Activated T-helper 2 cell treated with anti-CD3 and anti-CD28 coated beads, Interferon-gamma antibody, Interleukin-2, Interleukin-4, amounts not matched to agents 10 μg/mL and 5 μg/mL and 100 μg/mL, durations not matched to agents 14 hours and 24 hours and 36 hours (primary cell): ENCODE measurements at places on chromosomes 1 and 21. TPM values are rescaled to one million over a fixed set of nuclear protein-coding genes. Genes with fewer than 3 reads are reported as not detected.

The ADAM30 gene
- total RNA-seq, result not detected in 2 replicates

The LHX8 gene
- not detected in 2 replicates for total RNA-seq

GRCh38 chr1:178633056-178633455, 92.0 kb upstream of the RALGPS2 start:
- H3K4me1 ChIP-seq, result no peaks in the 10 kb centered on the region
- no peak overlapping the region for H3K27ac ChIP-seq
- no peaks in the 10 kb centered on the region for H3K36me3 ChIP-seq
- DNase-seq, result no peak
- H3K27me3 ChIP-seq, result no peaks in the 10 kb centered on the region

DNA sequence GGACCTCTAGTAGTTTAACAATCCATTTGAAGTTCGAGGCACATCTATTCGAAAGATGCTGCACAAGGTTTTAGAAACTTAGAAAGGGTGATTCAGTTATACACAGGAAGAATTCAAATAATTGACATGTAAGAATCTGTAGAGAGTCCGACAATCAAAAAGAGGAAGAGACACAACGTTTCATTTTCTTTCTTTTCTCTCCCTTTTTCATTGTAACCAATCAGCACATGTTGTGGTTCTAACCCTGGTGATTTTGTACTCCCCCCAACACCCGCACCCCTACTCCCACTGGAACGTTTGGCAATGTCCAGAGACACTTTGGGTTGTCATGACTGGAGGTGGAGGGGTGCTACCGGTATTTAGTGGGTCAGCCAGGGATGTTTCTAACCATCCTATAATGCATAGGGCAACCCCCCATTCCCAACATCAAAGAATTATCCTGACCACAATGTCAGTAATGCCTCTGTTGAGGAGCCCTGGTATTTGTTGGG, 4.9 kb downstream of the TGFB2 start:
- peaks cover 69% of the 10 kb centered on the region for H3K27me3 ChIP-seq
- no peaks in the 10 kb centered on the region for H3K36me3 ChIP-seq
- no peak overlapping the region for H3K27ac ChIP-seq
- no peak for DNase-seq
- peaks cover 24% of the 10 kb centered on the region for H3K4me1 ChIP-seq

GRCh38 chr1:15426492-15427279, 11.6 kb upstream of the CTRC start:
- H3K4me3 ChIP-seq, result no peak overlapping the region
- no peaks in the 10 kb centered on the region for H3K27me3 ChIP-seq
- H3K4me1 ChIP-seq, result peaks cover 13% of the 10 kb centered on the region
- peak overlapping the region; percentile 61 for H3K27ac ChIP-seq
- peaks cover 38% of the 10 kb centered on the region for H3K36me3 ChIP-seq
- DNase-seq, result no peak

GRCh38 chr1:160860840-160861505, 1.7 kb downstream of the CD244 start:
- no peaks in the 10 kb centered on the region for H3K27me3 ChIP-seq
- no peak for DNase-seq
- no peak overlapping the region for H3K4me3 ChIP-seq
- no peak overlapping the region for H3K27ac ChIP-seq
- peaks cover 28% of the 10 kb centered on the region for H3K4me1 ChIP-seq

GRCh38 chr21:26815197-26815596, 30.0 kb downstream of the ADAMTS1 start:
- DNase-seq, result no peak
- H3K4me3 ChIP-seq, result no peak overlapping the region
- no peak overlapping the region for H3K27ac ChIP-seq
- H3K27me3 ChIP-seq, result peaks cover 7% of the 10 kb centered on the region
- H3K36me3 ChIP-seq, result no peaks in the 10 kb centered on the region

DNA sequence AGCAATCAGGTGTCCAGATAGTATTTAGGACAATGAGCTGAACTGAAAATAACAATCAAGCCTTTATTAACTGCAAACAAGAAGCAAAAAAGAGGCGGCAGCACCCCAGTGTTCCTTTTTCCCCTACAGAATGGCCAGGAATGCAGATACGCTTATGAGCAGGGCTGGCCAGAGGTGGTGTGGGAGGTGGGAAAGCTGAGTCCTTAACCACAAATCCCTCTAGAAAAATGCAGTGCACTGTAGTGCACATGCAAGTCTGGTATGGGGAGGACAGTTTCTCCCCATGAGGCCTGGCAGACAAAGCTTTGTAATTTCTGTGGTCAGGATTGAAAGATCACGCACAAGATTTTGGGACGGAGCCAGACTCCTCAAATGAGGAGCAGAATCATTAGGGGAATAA, 10.7 kb upstream of the IFNAR1 start:
- peaks cover 3% of the 10 kb centered on the region for H3K36me3 ChIP-seq
- peaks cover 14% of the 10 kb centered on the region for H3K27me3 ChIP-seq
- H3K4me3 ChIP-seq, result no peak overlapping the region
- no peak overlapping the region for H3K27ac ChIP-seq
- peaks cover 3% of the 10 kb centered on the region for H3K4me1 ChIP-seq
